OCI-M1 (cell line): ENCODE measurements at places on chromosomes 11 and 22.

DNA sequence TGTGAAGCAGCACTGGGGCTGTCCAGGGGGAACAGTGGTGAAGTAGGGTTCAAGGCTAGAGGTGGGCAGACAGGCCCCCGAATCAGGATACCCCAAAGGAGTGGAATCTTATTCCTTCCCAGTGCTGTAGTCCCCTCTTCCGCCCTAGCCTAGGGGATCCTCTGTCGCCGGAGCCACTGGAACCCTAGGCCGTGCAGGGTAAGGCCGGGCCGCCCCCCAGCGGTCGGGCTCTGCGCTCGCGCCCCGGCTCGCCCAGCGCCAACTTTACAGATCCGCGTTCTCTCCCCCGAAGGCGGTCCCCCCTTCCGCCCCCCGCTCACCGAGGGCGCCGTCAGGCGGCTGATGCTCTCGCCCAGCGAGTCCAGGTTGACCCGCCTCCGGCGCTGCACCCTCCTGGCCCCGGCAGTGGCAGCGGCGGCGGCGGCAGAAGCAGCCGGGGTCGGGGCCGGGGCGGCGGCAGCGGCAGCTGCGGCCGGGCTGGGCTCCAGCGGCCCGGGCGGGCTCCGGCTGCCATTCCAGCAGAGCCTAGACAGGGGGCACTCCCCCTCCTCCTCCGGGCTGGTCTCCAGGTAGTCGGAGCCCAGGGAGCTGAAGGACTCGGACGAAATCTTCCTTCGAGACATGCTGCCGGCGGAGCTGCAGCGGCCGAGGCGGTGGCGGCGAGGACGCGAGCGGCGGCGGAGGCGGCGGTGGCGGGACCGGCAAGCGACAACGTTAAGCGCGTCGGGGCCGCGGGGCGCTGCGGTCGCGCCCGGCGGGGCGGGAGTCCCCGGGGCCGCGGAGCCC lies 650 bp downstream of the GUCY1A2 start:
- no peak for DNase-seq

- DNase-seq, result peak; percentile 62
These were observed at the start of gene KCTD17 for GRCh38 chr22:37051391-37052385. TSS of gene KCTD17 (plus strand) at chr22:37051742. CDS start at chr22:37051761, 19 bp downstream.

DNA sequence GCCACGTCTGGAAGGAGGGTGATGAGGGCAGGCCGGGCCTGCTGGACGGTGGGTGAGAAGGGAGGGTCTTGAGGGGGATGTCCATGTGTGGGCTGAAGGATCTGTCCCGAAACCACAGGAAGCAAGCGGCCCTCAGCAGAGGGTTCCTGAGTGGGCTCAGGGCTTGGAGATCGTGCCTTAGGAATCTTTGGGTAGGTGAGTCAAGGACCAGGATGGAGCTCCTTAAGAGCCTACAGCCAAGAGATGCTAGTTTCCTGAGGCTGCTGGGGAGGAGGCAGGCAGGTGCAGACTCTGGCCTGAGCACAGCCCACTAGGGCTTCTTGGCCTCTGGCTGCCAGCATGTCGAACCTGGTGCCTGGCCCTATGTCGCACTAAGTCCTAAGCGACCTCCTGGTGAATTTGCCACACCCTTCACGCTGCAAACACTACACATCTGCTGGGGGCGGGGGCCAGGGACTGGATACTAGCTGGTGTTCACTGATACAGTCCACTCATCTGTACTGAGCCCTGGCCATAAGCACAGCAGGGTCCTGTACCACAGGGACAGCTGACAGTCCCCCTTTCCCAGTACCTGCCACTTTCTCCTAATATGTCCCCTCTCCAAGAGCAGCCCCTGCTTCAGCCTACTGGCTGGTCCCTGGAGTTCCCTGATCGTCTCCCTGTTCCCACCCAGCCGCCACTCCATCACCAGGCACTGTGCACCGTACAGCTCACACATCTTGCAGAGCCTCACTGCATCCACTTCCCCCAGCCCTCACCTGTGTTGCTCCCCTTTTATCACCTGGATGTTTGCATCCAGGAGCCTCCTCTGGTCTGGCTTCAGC lies 19.5 kb downstream of the GNAZ start:
- DNase-seq, result no peak

DNA sequence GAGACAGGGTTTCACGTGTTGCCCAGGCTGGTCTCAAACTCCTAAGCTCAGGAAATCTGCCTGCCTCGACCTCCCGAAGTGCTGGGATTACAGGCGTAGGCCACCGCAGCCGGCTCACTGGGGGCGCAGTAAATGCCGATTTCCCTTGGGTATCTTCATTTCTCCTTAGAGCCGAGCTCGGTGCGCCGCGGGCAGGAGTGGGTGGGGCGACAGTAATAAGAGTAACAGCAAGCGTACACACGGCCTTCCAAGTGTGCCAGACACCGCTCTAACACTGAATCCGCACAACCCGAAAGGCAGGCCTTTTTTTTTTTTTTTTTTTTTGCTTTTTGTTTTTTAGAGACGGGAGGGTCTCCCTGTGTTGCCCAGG lies 500 bp upstream of the ADSL start:
- peak; percentile 82 for DNase-seq

DNA sequence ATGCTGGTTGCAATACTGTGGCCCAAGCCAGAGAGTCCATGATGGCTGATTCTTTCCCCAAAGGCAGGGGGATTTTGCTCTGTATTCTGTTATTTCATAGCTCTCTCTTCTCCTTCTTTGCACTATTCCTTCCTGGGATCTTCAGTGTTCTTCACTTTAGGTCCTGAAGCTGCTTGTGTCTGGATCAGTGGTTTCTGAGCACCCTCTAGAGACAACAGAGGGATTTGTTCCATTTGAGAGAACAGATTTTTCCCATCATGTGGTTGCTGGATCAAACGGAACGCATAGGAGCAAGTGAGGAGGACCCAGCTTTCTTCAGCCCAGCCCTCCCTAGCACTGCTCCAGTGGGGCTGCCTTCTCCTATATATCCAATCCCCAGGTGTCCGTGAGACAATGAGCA lies 68.7 kb upstream of the SYN3 start:
- no peak for DNase-seq
